ENCODE measurements at places on chromosomes 6 and 20. TPM values are rescaled to one million over a fixed set of nuclear protein-coding genes. Genes with fewer than 3 reads are reported as not detected.

Gene SNX9
- total RNA-seq: 34.7 TPM

Gene POLH
- total RNA-seq: 9.2 TPM

Gene SLC22A7
- 212 TPM for total RNA-seq

Gene LKAAEAR1
- not detected for total RNA-seq

Gene COL21A1
- 0.51 TPM for total RNA-seq

All from right lobe of liver (tissue), 6 donors.